Dorsolateral prefrontal cortex (tissue), 122 donors: ENCODE measurements at places on chromosomes 3 and 15. TPM values are rescaled to one million over a fixed set of nuclear protein-coding genes. Genes with fewer than 3 reads are reported as not detected.

The PLAAT1 gene
- 5.8 TPM for total RNA-seq

The PDZRN3 gene
- 42.0 TPM for total RNA-seq

The GOLGA8R gene
- total RNA-seq: 10.6 TPM

The MESP1 gene
- 13.6 TPM for total RNA-seq

The PLSCR4 gene
- total RNA-seq: 42.4 TPM

The COL6A6 gene
- not detected for total RNA-seq

The FANCD2OS gene
- total RNA-seq: not detected

The EPHA6 gene
- 23.1 TPM for total RNA-seq

The IL17RD gene
- total RNA-seq: 5.6 TPM

The MCF2L2 gene
- 121 TPM for total RNA-seq

The MAP2K1 gene
- 156 TPM for total RNA-seq

The FEZF2 gene
- total RNA-seq: 14.6 TPM

The HESX1 gene
- not detected for total RNA-seq

The GHRL gene
- 1.4 TPM for total RNA-seq
